ENCODE measurements at places on chromosomes 1 and 21. TPM values are rescaled to one million over a fixed set of nuclear protein-coding genes. Genes with fewer than 3 reads are reported as not detected.

- no peak overlapping the region for H3K27ac ChIP-seq
- peak; percentile 82 for DNase-seq
- no peaks in the 10 kb centered on the region for H3K36me3 ChIP-seq
- H3K27me3 ChIP-seq = no peaks in the 10 kb centered on the region
These were observed 70.0 kb downstream of the LUZP1 start for GRCh38 chr1:23098463-23099170.

DNA sequence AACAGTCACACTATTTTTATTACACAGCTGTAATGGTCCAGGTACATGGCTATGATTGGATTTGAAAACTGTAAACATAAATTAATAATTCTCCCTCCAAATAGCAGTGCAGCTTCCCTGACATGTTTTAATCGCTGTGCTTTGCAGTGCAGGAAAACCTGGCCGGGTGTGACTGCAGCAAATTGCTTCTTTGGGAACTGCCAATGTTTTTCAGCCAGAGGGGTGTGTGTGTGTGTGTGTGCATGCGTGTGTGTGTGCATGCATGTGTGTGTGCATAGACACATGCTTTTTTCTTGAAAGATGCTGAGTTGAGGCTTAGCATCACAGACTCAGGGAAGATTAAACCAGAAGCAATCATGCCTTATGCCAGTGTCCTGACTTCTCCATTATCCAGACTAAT, 231.2 kb downstream of the PRDM2 start:
- H3K27ac ChIP-seq = no peak overlapping the region
- no peaks in the 10 kb centered on the region for H3K4me1 ChIP-seq
- no peak for DNase-seq
- no peak overlapping the region for H3K4me3 ChIP-seq
- H3K36me3 ChIP-seq = no peaks in the 10 kb centered on the region
- H3K27me3 ChIP-seq = no peaks in the 10 kb centered on the region

DNA sequence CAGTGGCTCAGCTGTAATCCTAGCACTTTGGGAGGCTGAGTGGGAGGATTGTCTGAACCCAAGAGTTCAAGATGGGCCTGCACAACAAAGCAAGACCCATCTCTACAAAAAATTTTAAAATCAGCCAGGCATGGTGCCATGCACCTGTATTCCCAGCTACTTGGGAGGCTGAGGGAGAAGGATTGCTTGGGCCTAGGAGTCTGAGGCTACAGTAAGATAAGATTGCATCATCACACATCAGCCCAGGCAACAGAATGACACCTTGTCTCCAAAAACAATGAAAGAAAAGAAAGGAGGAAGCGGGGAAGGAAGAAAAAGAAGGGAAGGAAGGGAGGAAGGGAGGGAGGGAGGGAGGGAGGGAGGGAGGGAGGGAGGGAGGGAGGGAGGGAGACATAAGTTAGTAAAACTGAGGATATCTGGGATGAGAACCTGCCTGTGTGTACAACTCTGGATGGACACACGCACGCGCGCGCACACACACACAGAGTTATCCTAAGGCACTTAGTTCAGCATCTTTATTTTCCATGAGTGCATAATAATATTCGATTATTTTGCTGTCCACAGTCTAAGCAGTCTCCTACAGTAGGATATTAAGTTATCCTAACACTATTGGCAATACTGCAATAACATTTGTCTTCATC, 92.9 kb upstream of the LBR start:
- H3K4me1 ChIP-seq = peaks cover 15% of the 10 kb centered on the region
- DNase-seq = no peak
- no peaks in the 10 kb centered on the region for H3K27me3 ChIP-seq
- peaks cover 15% of the 10 kb centered on the region for H3K36me3 ChIP-seq

DNA sequence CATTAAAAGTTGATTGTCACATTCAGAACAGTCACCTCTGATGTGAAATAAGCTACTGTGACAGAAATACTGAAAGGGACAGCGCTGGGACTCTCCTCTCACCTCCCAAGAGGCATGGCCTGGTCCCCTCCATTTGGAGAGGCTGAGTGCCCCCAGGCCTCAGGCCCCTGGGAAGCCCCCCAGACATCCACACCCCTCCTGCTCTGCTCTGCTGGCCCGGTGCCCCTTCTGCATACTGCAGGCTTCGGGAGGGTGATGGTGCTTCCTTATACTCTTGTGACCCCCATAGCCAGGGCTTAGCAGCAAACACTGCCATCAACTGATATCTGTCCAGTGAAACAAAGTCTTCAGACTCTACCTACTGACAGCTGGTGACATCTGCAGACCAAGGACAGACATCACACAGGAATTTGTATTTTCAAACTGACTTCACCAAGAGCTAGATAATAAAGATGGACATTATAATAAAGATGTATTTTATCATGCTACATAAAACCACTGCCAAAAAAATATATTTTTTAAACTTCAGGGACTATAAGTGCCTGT, 36.9 kb downstream of the C2CD2 start:
- H3K4me1 ChIP-seq = no peaks in the 10 kb centered on the region
- no peaks in the 10 kb centered on the region for H3K27me3 ChIP-seq
- DNase-seq = no peak
- H3K4me3 ChIP-seq = no peak overlapping the region

DNA sequence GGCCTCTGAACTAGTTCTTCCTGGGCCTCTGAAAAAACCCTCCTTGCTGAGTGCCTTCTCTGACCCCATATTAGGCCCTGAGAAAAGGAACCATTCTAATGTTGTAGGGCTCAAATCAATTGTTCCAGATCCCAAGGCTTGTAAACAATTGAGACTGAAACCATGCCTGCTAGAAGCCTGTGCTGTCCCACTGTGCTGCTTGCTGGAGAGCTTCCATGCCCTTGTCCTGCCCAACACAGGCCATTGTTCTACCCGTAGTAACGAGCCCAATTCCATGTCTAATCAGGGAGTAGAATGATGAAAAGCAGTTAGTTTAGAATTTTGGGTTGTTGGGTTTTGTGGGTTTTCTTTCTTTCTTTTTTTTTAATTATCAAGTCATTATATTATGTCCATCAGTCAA, 47.4 kb downstream of the ZNF281 start:
- DNase-seq = peak; percentile 77
- H3K27ac ChIP-seq = peak overlapping the region; percentile 77
- no peaks in the 10 kb centered on the region for H3K27me3 ChIP-seq
- peaks cover 31% of the 10 kb centered on the region for H3K4me1 ChIP-seq

GRCh38 chr1:154840269-154841176, 29.6 kb downstream of the KCNN3 start:
- DNase-seq = no peak
- H3K36me3 ChIP-seq = no peaks in the 10 kb centered on the region
- H3K4me3 ChIP-seq = no peak overlapping the region

DNA sequence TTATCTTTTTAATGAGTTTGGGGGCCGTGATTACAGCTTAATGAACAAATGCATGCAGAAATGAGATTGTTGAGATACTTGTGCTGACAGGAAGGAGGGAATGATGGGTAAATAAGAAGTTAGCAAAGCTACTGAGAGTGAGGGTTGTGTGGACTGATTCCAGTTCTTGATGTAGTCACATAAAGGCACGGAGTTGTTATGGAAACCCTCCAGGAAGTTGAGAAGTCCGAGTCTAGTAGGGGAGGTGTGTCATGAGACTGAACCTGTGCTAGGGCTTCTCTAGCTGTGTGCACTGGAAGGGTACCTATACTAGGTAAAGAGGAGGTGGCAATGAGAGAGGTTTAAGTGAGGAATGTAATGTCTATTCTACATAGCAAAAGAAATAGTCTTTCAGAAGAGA, 475.7 kb downstream of the USP25 start:
- H3K27me3 ChIP-seq = no peaks in the 10 kb centered on the region
- H3K36me3 ChIP-seq = no peaks in the 10 kb centered on the region
- H3K27ac ChIP-seq = no peak overlapping the region
- H3K4me3 ChIP-seq = no peak overlapping the region
- no peaks in the 10 kb centered on the region for H3K4me1 ChIP-seq
- no peak for DNase-seq

DNA sequence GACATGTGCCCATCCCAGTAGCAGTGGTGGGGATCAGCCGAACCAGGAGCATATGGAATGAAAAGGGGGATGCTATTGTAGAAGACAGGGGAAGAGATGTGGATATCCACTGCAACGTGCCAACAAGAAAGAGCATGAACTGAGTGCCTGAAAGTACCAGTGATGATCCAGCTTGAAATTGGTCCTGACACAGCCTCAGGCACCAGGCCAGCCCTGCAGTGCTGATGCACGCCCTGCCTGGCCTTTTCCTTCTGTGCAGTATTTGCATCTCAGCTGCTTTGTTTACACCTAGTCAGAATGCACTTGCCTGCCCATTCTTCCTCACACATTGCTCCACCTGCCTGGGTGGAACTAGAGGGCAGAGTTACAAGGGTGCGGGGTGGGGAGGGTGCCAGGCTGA, 50.3 kb upstream of the ARTN start:
- DNase-seq = no peak
- H3K27ac ChIP-seq = no peak overlapping the region
- no peaks in the 10 kb centered on the region for H3K36me3 ChIP-seq
- H3K4me3 ChIP-seq = no peak overlapping the region
- H3K4me1 ChIP-seq = peaks cover 18% of the 10 kb centered on the region

GRCh38 chr1:58739856-58740466, 40.1 kb upstream of the MYSM1 start:
- no peaks in the 10 kb centered on the region for H3K4me1 ChIP-seq
- no peak overlapping the region for H3K4me3 ChIP-seq
- no peak overlapping the region for H3K27ac ChIP-seq

DNA sequence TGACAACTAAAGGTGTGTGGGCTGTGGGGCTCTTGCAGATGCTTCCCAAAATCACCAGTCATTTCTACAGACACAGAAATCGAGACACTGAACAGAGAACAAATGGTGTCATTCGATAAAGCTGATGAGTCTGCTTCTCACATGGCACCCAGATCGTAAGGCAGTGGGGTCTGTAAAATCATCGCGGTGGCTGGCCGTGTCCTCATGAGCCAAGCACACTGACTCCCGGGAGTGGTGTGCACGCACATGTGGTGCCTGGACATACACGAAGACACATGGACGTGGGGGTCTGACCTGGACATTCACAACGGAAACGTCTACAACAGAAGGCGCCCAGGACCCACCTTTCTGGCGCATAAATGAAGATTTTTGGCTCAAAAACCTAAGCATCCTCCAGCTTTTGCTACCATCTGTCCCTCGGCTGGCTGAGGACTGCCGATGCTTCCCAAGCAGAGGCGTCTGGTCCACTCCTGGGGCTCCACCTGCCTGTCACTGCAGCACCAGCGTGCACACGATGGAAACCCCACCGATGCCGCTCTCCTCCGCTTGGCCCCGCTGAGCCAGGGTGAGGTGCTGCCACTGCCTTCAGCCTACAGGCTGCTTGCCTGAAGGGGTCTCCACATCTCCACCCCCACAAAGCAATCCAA, 6.8 kb downstream of the SMIM1 start:
- no peak overlapping the region for H3K4me3 ChIP-seq
- peaks cover 11% of the 10 kb centered on the region for H3K4me1 ChIP-seq
- no peaks in the 10 kb centered on the region for H3K36me3 ChIP-seq

- no peak for DNase-seq
- no peaks in the 10 kb centered on the region for H3K36me3 ChIP-seq
- H3K4me1 ChIP-seq = no peaks in the 10 kb centered on the region
- peaks cover 44% of the 10 kb centered on the region for H3K27me3 ChIP-seq
- no peak overlapping the region for H3K4me3 ChIP-seq
- H3K27ac ChIP-seq = no peak overlapping the region
These were observed 110.9 kb downstream of the KCNN3 start for GRCh38 chr1:154759196-154759595.

DNA sequence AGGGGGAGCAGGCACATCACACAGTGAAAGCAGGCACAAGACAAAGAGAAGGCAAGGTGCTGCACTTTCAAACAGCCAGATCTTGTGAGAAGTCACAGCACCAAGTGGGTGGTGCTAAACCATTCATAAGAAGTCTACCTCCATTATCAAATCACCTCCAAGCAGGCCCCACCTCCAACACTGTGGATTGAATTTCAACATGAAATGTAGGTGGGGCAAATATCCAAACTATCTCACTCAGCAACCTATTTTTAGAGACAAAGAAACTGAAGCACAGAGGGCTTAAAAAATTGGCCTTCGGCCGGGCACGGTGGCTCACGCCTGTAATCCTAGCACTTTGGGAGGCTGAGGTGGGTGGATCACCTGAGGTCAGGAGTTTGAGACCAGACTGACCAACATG, 90.4 kb downstream of the UBE2U start:
- no peak overlapping the region for H3K4me3 ChIP-seq
- no peak overlapping the region for H3K27ac ChIP-seq
- H3K4me1 ChIP-seq = no peaks in the 10 kb centered on the region
- H3K27me3 ChIP-seq = no peaks in the 10 kb centered on the region

- no peaks in the 10 kb centered on the region for H3K27me3 ChIP-seq
- H3K36me3 ChIP-seq = no peaks in the 10 kb centered on the region
- no peak for DNase-seq
- no peaks in the 10 kb centered on the region for H3K4me1 ChIP-seq
These were observed 68.8 kb upstream of the KCNJ15 start for GRCh38 chr21:38188037-38188436.

GRCh38 chr1:21153388-21153787, 23.3 kb downstream of the EIF4G3 start:
- no peaks in the 10 kb centered on the region for H3K27me3 ChIP-seq
- H3K4me1 ChIP-seq = no peaks in the 10 kb centered on the region
- no peaks in the 10 kb centered on the region for H3K36me3 ChIP-seq
- H3K27ac ChIP-seq = peak overlapping the region; percentile 66
- H3K4me3 ChIP-seq = no peak overlapping the region
- no peak for DNase-seq

- H3K4me3 ChIP-seq = no peak overlapping the region
- no peaks in the 10 kb centered on the region for H3K27me3 ChIP-seq
- no peaks in the 10 kb centered on the region for H3K36me3 ChIP-seq
- no peaks in the 10 kb centered on the region for H3K4me1 ChIP-seq
- no peak for DNase-seq
- no peak overlapping the region for H3K27ac ChIP-seq
These were observed 42.2 kb upstream of the MAGOH start for GRCh38 chr1:53280496-53280895.

DNA sequence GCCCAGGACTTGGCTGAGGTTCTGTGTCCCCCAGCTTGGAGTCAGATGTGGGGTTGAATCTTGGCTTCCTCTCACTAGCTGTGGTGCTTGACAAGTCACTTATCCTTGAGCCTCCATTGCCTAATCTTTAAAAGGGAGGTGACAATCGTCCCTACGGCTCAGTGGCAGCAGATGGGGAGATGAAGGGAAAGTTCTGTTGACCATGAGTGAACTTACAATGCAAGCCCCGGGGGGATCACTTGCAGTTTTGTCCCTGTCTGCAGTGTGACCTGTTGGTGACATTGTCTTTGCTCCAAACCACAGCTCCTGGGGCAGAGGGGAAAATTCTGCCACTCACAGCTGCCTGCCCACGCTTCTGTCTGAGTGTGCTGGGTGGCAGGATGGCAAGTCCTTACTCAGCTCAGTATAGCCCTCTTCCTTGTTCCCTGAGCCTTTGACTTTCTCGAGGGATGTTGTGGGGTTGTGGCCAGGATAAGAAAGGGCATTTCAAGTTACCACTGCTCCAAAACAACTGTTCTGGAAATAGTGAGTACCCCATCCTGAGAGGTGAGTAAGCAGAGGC, 1.7 kb downstream of the PCSK9 start:
- peaks cover 52% of the 10 kb centered on the region for H3K27me3 ChIP-seq
- no peak overlapping the region for H3K27ac ChIP-seq
- H3K4me1 ChIP-seq = peaks cover 8% of the 10 kb centered on the region
- peak overlapping the region; percentile 70 for H3K4me3 ChIP-seq
- no peaks in the 10 kb centered on the region for H3K36me3 ChIP-seq

- peak; percentile 80 for DNase-seq
- no peak overlapping the region for H3K4me3 ChIP-seq
- H3K27me3 ChIP-seq = no peaks in the 10 kb centered on the region
- H3K4me1 ChIP-seq = peaks cover 18% of the 10 kb centered on the region
These were observed 18.8 kb upstream of the LRRC8D start for GRCh38 chr1:89802051-89802450.

Gene SEC16B
- 0.67 TPM for total RNA-seq

Gene PLA2G2F
- total RNA-seq = not detected

Gene MTR
- 19.7 TPM for total RNA-seq

Gene ALG6
- 41.7 TPM for total RNA-seq

Gene CFH
- total RNA-seq = not detected

Gene AMY1A
- not detected for total RNA-seq

Data from neural progenitor cell (in vitro differentiated cells).